ENCODE measurements at places on chromosomes 4 and X.

GRCh38 chr4:129143359-129143758 is 47.4 kb downstream of the C4orf33 start:
- no peak for DNase-seq

GRCh38 chrX:112313201-112313600 is 230.6 kb upstream of the TRPC5 start:
- no peak for DNase-seq

- DNase-seq: no peak
These were observed 64.7 kb downstream of the ZNF827 start for GRCh38 chr4:145873901-145874300.

- DNase-seq: no peak
These were observed 41.2 kb downstream of the ZFYVE28 start for GRCh38 chr4:2377241-2377640.

- no peak for DNase-seq
These were observed 793 bp downstream of the TSPAN7 start for GRCh38 chrX:38561951-38562719.

DNA sequence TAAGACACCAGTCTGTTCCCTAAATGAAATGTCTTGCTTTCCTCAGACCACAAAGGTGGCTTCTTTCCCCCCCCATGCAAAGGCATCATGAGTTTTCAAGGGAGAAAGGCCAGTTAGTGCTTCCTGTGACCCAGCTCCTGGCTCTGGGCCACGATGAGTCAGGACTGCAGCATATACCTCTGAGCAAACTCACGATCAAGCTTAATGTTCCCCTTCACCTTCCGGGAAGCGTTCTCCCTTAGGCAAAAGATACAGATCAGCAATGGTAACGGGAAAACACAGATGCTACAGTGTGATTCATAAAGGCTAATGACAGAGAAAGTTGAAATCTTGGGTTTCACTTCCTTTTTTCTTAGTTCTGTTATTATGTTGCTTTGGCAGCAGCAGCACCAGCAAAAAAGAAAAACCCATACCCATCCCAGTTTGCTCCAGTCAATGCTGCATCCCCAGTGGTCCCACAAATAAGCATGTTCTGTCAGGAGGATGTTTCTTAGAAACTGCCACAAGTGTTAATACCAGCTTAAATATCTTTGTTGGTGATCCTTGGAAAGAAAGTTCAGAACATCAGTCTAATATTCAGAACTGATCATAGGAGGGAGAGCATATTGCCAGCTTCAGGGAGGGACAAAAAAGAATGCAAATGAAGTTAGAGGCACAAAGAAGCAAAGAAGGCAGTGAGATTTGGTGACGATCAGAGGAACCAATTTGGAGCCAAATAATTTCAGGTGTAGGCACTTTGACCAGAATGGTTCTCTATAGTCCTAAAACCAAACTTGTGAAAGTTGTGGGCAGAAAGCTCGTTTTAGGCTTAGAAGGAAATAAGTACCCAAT is 41.2 kb downstream of the LONRF3 start:
- DNase-seq: no peak
